ENCODE measurements at places on chromosomes 3 and 15. TPM values are rescaled to one million over a fixed set of nuclear protein-coding genes. Genes with fewer than 3 reads are reported as not detected.
A peak's percentile ranks its signal among the peaks of the same experiment; 100 is the strongest.

The LIPH gene
- total RNA-seq = 0.27 TPM

The TMEM212 gene
- not detected for total RNA-seq

GRCh38 chr15:44137750-44138149, 57.3 kb downstream of the FRMD5 start:
- DNase-seq = no peak

GRCh38 chr15:78906316-78906620, 33.6 kb downstream of the MORF4L1 start:
- no peak for DNase-seq

DNA sequence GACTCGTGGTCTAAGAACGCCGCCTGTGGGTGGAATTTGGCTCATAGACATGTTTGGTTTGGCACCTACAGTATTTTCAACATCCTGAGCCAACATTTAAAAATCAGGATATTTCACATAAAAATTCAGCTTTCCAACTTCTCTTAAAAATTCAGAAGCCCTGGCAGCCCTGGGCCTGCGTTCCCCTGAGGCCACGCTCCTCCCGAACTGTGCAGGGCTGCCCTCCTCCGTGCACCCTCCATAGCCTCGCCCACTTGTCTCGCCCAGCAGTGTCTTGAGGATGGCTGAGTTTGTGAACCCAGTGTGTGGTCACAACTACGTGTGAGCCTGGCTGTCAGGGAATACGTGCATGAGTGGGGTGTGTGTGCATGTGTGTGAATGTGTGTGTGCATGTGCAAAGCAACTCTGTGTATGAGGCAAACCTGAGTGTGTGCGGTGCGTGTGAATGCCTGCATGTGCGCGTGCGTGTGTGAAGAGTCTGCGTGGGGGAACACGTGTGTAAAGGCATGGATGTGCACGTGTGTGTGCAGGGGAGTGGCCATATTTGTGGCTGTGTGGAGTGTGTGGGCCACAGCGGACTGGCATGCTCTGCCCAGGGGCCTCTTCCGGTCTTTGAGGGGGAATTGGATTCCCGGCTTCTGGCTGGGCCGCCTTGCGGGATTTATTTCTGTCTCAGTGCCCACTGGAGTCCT, 30.9 kb downstream of the PTH1R start:
- no peak for DNase-seq

The HESX1 gene
- total RNA-seq = 4.5 TPM

DNA sequence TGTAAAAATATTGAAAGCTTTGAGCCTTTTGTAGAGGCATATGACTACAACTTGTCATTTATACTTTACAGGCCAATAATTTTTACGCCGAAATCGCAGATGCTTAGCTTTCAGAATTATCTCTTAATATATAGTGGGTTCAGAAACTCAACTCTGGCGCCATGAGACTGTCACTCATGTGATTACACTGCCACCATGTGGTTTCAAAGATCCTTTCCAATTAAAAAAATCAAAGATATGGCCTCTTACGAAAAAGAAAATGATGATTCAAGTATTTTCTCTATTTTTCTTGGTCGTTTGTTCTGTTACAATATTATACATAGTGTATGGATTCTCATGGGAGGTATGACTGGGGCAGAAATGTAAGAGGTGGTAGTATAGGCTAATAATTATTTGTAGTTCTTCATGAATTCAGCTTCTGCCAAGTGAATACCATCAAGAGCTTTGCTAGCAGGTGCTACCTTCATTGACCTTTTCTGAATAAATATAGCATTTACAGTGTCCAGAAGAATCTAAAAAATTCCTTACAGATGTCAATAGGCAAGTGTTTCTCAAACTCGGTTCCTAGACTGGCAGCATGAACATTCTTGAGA, 751.7 kb upstream of the GOLIM4 start:
- DNase-seq = no peak

The CD80 gene
- total RNA-seq = not detected

DNA sequence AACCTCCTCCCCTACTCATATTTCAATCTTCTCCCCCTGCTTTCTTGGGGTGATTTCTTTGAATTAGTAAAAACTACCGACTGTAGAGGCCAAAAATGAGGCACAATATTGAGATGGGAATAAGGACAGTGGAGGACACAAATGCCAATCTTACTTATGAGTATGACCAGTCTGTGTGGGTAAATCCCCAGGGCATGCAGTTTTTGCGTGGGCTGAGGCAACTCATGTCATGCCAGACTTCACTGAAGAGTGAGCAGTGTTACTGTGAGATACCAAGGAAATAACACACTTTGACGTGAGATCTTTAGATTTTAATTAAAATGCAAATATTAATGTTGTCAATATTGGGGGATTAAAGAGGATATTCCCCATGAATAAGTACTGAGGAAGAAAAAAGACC, 254.3 kb upstream of the ICE2 start:
- DNase-seq = no peak

The SLCO3A1 gene
- total RNA-seq = 9.8 TPM

DNA sequence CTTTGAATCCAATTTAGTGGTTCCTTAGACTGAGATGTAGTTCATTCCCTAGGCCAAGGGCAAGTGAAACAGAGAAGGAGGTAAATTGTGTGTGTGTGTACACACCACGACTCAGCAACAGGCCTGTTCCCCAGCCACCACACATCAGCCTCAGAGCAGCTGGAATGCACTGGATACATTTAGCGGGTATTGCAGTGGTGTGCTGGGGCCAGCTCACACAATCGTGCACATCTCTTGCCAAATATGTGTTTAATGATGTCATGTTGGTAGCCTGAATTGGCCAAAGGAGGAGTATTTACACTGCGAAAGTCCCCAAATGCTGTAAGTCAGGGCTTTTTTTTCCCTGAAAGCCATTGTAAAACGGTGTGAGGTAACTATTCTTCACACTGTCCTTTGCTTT, 82.3 kb downstream of the RBPMS2 start:
- DNase-seq = no peak

The KIF7 gene
- 21.3 TPM for total RNA-seq

- DNase-seq = no peak
Measured at GRCh38 chr3:197293605-197294237, 4.7 kb downstream of the DLG1 start.

- DNase-seq = no peak
Measured at GRCh38 chr15:86392296-86392695, 312.6 kb downstream of the AGBL1 start.

DNA sequence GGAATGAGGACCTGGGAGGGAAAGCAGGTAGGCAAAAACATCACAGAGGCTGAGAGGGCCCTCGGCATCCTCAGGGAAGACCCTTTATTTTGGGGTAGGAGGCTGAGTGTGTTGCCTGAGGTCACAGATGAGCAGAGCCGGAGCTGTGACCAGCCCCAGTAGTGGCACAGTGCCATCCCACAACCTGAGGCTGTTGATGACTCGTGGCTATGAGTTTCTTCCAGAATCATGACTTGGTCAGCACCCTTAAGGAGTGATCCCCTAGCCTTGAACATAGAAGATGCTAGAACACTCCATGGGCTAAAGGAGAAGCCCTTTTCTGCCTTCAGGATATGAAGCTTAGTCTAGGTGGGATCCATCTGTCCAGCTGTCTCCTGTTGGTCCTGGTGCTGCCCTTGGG, 19.5 kb upstream of the CXCR6 start:
- DNase-seq = no peak

GRCh38 chr3:29605845-29606244, 325.0 kb downstream of the RBMS3 start:
- no peak for DNase-seq

DNA sequence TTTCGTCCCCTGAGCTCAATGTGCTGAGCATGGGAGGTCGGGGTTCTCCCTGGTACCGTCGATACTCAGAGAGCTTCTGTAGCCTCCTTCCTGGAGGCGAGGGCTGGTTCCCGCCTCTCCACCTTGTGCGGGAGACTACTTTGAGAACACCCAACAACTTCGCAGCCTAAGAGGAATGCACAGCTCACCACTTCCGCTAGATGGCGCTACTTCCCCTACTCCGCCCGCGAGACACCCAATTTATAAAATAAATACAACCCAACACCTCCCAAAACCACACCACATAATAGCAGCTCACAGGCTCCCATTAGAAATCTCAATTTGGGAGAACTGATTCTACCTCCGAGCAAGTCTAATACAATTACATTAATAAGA, 1.2 kb downstream of the RGMA start:
- peak; percentile 85 for DNase-seq

DNA sequence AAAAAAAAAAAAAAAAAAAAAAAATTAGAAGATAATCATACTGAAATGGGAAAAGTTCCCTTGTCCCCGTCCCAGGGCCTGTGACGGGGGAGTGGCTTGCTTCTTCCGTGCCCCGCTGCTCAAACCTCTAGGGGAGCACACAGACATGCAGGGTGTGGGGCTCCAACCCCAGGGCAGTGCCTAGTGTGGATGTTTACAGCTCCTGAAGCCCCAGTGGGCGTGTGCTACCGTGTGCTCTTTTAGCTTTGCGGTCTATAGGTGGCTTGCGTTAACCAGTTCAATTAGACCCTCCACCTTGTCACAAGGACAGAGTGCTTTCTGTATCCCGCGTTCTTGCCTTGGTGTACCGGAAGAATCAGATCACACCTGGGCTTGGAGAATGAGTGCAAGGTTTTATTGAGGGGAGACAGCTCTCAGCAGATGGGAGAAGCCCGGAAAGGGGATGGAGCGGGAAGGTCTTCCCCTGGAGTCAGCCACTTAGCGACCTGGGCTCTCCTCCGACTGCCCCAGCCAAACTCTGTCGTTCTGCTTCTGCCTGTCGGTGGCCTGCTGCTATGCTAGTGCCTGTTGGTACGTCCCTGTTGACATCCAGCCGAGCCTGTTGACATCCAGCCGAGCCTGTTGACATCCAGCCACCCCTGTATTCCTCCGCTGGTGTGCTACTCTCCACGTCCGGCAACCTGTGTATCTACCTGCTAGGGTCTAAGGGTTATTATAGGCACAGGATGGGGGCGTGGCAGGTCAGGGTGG, 569.8 kb downstream of the VGLL3 start:
- DNase-seq = peak; percentile 22

- DNase-seq = no peak
Measured at GRCh38 chr15:70284438-70285214, 186.9 kb upstream of the TLE3 start.

- no peak for DNase-seq
Measured at GRCh38 chr3:141804778-141805639, 41.8 kb downstream of the GRK7 start.

DNA sequence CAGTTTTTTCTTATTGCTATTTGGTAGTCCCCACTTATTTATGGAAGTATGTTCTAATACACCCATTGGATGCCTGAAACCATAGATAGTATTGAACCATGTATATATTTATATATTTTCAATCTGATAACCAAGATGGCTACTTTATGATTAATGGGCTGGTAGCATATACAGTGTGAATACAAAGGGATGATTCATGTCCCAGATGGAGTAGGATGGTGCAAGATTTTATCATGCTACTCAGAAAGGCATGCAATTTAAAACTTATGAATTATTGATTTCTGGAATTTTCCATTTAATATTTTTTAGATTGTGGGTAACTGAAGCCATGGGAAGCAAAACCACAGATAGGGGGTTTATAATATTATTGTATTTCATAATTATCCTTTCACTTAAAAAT, 35.2 kb downstream of the AP4E1 start:
- DNase-seq = no peak

GRCh38 chr15:100338971-100339444, 2.8 kb downstream of the ADAMTS17 start:
- DNase-seq = peak; percentile 61

- DNase-seq = no peak
Measured at GRCh38 chr15:76533995-76534394, 197.4 kb downstream of the ISL2 start.

- no peak for DNase-seq
Measured at GRCh38 chr3:25094932-25095685, 333.0 kb upstream of the RARB start.

GRCh38 chr15:29143909-29144635, 125.5 kb downstream of the NSMCE3 start:
- no peak for DNase-seq

DNA sequence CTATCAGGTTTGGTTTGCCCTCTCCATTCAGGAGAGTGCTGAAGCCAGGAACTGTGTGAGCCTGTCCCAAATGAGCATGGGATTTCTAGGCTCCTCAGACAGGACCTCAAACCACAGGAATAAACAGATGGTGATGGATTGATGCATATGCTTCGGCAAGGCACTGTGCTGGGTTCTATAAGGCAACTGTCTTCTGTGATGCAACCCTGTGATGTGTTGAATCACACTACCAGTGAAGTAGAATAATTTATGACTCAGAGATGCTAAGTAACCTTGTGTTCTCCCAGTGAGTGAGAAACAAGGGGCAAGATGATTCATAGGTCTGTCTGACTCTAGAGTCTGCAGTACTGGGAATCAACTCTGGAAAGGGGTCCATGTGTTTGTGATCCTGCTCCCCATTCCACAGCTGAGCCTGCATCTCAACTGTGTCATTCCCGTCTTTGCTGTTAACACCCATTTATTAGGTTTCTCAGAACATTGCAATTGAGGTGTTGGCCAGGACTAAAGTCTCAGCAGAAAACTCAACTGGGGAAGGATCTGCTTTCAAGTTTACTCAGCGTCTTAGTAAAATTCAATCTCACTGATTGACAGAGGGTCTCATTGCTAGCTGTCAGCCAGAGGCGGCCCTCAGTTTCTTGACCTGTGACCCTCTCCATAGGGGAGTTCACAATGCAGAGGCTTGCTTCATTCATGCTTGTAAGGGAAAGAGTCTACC, 510.1 kb upstream of the CFAP20DC start:
- no peak for DNase-seq

DNA sequence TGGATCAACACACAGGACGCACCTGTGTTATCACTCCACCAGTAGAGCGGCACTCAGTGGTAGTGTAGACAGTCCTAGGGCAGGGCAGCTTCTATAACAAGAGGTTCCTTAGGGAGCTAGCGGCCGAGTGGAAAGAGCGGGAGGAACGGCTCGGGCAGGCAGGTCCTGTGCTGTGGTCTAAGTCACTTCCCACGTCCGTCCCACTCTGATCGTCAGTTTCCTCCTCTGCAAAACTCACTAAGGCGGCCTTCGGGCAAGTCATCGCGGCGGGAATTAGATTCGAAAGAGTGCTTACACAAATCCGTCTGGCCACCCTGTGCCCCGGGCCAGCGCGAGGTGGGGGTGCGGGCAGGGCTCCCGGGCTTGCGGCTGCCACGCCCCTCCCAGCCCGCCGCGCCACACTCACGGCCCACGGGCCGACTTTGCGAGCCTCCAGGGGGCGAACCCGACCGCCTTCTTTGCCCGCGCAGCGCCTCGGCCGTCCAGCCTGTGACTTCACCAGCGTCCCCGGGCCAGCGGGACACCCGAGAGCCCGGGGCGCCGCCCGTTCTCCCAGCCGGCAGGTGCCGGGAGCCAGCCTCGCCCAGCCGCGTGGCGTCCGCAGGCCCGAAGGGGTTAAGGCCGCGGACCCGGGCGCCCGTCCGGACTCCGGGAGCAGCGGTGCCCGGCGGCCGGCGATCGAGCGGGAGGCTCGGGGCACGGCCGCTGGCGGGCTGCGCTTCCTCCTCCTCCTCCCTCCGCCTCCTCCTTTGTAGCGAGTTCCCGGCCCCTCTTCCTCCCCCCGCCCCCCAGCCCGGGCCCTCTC, 416 bp upstream of the CORO2B start:
- DNase-seq = peak; percentile 53

GRCh38 chr3:174821477-174821876, 37.7 kb upstream of the NAALADL2 start:
- no peak for DNase-seq

Data from WTC11 (cell line).